Nephron progenitor cell (in vitro differentiated cells): ENCODE measurements at places on chromosomes 13 and 19.

DNA sequence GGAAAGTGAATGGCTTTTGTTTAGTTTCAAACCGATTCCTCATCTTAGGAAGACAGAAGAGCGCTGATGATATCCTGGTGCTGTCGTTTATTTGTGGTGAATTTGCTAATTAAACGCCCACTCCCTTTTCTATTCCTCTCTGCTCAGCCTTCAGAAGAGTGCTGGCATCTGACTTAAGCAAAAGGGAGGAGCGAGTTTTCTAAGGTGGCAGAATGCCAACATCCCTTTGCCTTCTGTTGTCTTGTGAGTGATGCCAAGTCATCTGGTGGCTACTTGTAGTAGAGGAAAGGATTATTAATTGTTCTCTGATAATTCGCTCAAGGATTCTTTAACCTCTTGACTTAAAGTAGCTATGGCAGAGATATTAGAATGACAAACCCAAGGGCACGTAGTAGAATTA is 68.1 kb downstream of the ERCC5 start:
- no peak for DNase-seq

- peak; percentile 94 for DNase-seq
Measured at GRCh38 chr13:53200498-53201453, 172.2 kb downstream of the OLFM4 start.

DNA sequence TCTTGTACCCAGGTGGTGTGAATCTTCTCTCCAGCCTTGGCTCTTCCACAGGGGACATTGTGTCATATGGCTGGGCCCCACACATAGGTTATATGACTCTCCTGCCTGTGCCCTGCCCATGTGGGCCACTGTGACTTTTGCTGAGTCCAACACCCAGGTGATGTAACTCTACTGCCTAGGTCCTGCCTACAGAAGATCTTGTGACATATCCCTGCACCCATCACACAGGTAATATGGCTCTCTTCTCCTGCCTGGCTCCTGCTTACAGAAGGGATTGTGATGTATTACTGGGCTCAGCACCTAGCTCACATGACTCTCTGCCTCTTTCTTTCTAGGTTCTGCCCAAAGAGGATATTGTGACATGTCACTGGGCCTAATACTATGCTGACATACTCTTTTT is 19.5 kb upstream of the ZNF429 start:
- no peak for DNase-seq

DNA sequence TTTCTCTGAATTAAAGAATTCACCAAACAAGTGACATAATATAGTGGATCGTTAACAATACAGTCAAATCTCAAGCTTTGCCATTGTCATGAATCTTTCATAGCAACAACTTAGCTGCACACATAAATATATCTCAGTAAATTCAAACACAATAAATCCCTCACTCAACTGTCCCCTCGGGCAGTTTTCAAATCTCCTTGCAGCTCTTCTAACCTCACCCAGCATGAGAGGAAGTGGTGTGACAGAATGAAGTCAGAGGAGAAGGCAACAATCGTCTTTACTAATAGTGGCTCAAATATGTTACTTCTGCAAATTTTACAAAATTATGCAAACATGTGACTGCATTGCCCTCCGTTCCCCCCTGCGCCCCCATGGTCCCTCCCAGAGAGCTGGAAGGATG is 148.2 kb downstream of the RAP2A start:
- no peak for DNase-seq

- no peak for DNase-seq
Measured at GRCh38 chr19:49101160-49101559, 13.0 kb upstream of the LIN7B start.

- DNase-seq, result no peak
Measured at GRCh38 chr19:50646074-50646807, 3.0 kb upstream of the C19orf81 start.

GRCh38 chr19:34963573-34964406 is at the start of gene ZNF792:
Gene ZNF792 (minus strand): TSS chr19:34964229. CDS start chr19:34963662, 567 bp downstream.
- peak; percentile 79 for DNase-seq

DNA sequence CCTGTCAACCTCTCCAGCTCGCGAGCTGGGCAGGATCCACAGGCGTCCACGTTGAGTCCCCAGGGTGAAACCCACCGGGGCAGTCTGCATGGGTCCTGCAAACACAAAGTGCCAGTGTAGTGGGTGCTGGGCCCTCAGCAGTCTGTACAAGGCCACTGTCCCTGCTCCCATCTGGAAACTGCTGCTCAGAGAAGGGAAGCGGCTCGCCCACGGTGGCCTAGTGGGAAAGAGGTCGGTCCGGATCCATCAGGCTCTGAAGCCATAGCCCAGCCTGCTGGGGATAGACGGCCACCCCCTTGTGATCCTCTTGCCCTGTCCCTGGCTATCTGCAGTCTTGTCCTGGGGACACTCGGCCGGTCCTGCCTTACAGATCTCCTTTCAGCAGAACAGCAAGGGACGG is 2.6 kb upstream of the DIRAS1 start:
- no peak for DNase-seq

DNA sequence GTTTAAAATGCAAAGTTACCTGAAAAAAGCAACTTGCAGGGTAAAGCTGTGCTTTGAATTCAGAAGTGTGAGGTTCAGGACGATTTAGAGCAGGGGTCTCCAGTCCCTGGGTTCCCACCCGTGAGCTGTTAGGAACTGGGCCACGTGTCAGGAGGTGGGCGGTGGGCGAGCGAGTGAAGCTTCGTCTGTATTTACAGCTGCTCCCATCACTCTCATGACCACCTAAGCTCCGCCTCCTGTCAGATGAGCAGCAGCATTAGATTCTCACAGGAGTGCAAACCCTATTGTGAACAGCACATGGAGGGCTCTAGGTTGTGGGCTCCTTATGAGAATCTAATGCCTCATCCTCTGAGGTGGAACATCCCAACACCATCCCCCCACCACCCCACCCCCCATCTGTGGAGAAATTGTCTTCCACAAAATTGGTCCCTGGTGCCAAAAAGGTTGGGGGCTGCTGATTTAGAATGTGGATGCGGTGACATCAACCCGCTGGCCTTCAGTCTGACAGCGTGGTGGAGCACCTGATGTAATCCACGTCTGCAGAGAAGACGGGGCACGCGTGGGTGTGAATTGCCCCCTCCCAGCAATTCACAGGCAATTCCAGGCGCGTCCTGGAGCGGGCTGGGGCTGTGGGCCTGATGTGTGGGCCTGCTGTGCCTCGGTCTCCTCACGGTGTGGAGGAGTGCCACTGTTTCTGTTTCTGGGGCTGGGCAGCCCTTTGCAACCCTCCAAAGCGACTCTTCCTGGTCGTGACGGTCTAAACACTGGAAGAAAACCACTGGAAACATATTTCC is 214.0 kb upstream of the SOX1 start:
- peak; percentile 42 for DNase-seq

GRCh38 chr19:34645551-34645950 is 31.4 kb downstream of the SCGB2B2 start:
- no peak for DNase-seq

GRCh38 chr13:32528358-32528757 is 10.2 kb downstream of the N4BP2L2 start:
- DNase-seq, result no peak

- no peak for DNase-seq
Measured at GRCh38 chr19:47240556-47240955, 9.6 kb upstream of the BBC3 start.

DNA sequence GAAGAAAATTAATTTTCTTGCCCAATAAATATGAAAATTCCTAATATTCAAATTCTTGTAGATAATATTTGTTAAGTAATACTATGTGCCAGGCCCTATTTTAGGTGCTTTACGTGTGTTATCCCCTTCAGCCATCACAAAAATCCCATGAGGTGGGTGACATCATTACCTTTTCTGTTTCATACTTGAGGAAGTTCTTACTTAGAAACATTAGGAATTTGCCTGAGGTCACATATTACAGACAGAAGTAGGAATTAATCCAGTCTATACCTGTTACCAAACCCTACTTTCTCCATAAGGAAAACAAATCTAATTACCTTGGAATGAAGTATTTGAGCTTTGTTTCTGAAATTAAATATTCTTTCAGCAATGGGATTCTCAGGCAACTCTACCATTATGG is 336.1 kb downstream of the GPC6 start:
- DNase-seq, result no peak

- DNase-seq, result no peak
Measured at GRCh38 chr13:94140511-94140910, 339.0 kb downstream of the DCT start.

DNA sequence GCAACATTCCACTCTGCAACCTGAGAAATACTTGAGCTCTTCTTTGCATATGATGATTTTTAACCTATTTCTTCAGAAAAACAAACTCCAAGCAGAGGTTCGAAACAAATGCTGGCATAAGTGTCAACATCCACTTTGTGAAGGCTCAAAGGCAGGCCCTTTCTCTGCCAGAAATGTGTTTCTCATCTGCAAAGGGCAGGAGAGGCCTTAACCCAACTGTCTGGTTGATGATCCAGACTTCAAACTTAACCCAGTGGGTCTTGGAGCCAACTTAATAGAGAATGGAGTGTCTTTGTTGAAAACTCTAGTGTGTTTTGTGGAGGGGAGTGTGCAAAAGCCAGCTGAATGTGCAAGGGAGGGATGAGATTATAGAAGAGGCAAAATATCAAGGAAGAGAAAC is 28.3 kb upstream of the ZNF507 start:
- no peak for DNase-seq

DNA sequence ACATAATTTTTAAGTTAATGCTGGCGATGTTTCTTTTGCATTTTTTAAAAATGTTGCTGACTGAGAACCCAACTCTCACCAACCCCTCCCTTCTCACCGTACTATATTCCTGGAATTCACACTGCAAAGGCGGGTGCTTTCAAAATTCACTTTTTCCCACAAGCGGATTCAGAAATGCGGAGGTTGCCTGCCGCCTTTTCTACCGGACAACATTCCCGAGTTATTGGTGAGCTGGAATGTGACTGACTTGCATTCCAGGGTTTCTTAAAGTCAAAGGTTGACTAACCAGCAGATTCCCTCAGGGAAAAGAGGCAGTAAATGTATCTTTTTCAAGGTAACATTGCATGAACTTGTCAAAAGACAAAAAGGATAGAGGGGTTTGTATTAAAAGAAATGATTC is 113.3 kb downstream of the RAB20 start:
- no peak for DNase-seq

GRCh38 chr19:47644743-47645482 is 36.0 kb downstream of the BICRA start:
- DNase-seq, result no peak

DNA sequence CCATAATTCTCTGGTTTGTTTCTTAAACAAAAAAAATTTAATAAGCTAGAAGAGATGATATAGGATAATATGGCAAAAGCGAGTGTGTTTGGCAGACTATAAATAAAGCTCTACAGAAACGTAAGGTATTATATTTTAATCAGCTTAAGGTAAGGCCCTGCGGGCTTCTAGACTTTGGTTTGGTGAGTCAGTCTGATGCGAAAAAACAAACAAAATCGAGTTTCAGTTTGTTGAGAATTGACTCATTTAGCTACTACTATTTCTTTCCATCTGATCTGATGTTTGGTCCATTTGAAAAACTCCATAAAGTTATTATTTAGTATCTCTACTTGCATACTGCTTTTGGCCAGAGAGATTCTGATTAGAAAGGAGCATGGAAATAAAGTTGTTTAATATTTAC is 138.0 kb downstream of the MIPEP start:
- no peak for DNase-seq

GRCh38 chr13:61350341-61350740 is 65.3 kb downstream of the PCDH20 start:
- no peak for DNase-seq

DNA sequence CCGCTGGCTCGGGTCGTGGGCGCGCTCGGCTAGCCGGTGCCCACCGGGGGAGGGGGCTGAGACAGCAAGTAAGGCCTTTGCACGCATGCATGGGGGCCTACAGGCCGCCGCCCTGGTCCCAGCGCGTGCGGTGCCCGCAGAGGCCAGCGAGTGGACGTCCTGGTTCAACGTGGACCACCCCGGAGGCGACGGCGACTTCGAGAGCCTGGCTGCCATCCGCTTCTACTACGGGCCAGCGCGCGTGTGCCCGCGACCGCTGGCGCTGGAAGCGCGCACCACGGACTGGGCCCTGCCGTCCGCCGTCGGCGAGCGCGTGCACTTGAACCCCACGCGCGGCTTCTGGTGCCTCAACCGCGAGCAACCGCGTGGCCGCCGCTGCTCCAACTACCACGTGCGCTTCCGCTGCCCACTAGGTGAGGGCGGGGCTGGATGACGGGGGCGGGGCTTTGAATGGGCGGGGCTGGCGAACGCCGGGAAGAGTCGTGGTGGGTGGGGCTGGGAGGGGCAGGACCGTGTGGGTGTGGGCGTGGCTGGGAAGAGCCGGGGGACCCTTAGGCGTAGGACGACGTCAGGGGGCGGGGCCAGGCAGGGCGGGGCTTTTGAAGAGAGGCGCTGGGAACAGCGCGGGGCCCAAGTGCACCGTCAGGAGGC is 2.1 kb downstream of the CILP2 start:
- peak; percentile 43 for DNase-seq

DNA sequence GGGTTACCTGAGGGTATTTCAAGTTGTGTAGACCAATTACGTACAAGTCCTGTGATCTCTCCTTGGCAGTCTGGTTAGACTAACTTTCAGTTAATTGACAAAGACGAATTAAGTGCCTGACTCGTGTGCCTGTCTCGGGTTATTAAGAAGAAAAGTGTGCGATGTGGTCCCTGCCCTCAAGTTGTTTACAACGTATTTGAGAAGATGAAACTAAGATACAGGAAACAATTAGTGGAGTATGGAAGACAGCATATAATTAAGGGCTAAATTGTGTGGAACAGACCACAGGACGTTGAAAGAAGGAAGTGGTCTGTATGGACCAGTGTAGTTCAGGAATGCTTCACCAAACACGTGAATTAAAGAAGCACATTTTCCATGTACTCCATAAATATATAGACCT is 49.2 kb downstream of the KLF5 start:
- DNase-seq, result no peak

DNA sequence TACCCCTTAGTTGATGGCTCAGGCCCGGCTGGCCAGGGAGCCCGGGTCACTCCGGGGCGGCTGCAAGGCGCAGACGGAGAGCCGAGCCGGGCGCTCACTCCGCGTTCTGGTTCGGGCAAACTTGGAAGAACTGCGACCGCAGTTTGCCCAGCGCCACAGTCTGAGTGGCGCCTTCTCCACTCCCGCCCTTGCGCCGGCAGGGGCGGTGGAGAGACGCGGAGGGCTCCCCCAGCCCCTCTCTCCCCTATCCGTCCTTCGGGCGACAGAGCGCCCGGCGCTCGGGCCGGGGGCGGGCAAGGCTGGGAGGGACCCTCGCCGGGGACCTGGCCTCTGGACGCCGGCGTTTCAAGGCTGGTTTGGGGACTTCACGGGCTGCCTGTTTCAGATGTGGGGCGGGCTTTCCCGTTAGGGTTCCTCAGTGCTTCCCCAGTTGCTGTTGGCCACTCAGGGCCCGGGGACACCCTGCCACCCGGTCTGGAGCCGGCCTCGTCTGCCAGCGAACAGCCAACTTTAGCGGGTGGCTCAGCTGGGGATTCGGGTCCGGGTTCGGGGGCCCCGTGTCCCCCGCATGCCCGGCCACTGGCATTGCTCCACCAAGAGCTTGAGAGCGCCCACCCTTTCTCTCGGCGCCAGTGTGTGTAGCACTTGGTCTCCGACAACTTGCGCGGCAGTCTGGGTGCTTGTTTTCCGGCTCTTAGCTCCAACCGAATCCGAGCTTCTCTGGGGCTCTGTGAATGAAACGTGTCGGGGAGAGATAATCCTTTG is 1.5 kb downstream of the GPC6 start:
- peak; percentile 80 for DNase-seq
